ENCODE measurements at places on chromosomes 7 and 10.

GRCh38 chr10:116845823-116846222 lies 3.5 kb upstream of the ENO4 start:
- no peak for DNase-seq
- no peaks in the 10 kb centered on the region for H3K36me3 ChIP-seq
- H3K4me3 ChIP-seq: no peak overlapping the region
- no peaks in the 10 kb centered on the region for H3K27me3 ChIP-seq

DNA sequence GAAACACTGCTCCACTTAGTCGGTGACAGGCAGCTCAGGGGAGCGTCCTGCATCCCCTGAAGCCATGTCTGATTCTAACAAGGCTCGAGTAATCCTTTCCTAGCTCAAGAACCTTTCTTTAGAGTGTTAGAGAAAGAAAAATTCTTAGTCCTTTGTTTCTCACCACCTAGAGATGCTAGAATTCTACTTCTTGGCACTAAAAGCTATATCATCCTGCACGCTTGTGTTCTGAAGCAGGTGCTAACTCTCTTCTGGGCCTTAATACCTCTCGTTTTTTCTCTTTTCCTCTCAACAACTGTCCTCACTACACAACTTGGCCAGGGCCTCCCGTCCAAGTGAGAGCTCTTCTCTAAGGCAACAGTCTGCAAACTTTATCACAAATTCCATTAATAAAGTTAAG lies at the start of gene LYZL2:
TSS of gene LYZL2 (minus strand) at position 101 of the 400 bp plus-strand sequence. CDS start 2,838 bp downstream, outside the sequence.
- peaks cover 20% of the 10 kb centered on the region for H3K4me1 ChIP-seq
- DNase-seq: no peak
- H3K4me3 ChIP-seq: no peak within 1 kb of the TSS
- H3K27me3 ChIP-seq: no peaks in the 10 kb centered on the region

DNA sequence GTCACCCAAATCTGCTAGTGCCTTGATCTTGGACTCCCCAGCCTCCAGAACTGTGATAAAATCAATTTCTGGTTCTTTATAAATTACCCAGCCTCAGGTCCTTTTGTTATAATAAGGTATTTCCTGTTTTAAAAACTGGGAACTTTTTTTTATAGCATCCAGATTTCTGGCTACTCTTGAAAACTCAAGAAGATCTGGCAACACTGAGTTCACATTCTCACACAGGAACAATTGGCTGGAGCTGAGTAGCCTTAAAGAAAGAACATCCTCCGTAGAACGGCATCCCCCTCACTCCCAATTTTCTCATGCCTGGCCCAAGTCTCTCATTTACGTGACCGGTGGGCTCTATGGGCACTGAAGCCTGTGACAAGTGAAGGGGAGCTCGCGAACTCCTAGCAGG lies 47.1 kb downstream of the SLC35G1 start:
- no peak overlapping the region for H3K27ac ChIP-seq
- no peak overlapping the region for H3K4me3 ChIP-seq
- no peaks in the 10 kb centered on the region for H3K4me1 ChIP-seq
- no peak for DNase-seq
- no peaks in the 10 kb centered on the region for H3K36me3 ChIP-seq
- H3K27me3 ChIP-seq: no peaks in the 10 kb centered on the region

- no peaks in the 10 kb centered on the region for H3K36me3 ChIP-seq
- no peak overlapping the region for H3K27ac ChIP-seq
- no peak overlapping the region for H3K4me3 ChIP-seq
- DNase-seq: no peak
Measured at GRCh38 chr10:127441350-127442219, 107.5 kb upstream of the NPS start.

GRCh38 chr10:132229834-132230556 lies 43.2 kb downstream of the DPYSL4 start:
- no peak overlapping the region for H3K27ac ChIP-seq
- no peak overlapping the region for H3K4me3 ChIP-seq
- no peaks in the 10 kb centered on the region for H3K36me3 ChIP-seq
- H3K27me3 ChIP-seq: no peaks in the 10 kb centered on the region

GRCh38 chr7:40848541-40849221 lies 713.9 kb downstream of the SUGCT start:
- H3K4me3 ChIP-seq: no peak overlapping the region
- no peak overlapping the region for H3K27ac ChIP-seq
- no peaks in the 10 kb centered on the region for H3K36me3 ChIP-seq
- no peak for DNase-seq
- H3K27me3 ChIP-seq: no peaks in the 10 kb centered on the region

- H3K4me1 ChIP-seq: no peaks in the 10 kb centered on the region
- no peak overlapping the region for H3K27ac ChIP-seq
- no peak for DNase-seq
- no peaks in the 10 kb centered on the region for H3K36me3 ChIP-seq
- H3K4me3 ChIP-seq: no peak overlapping the region
Measured at GRCh38 chr7:123096434-123096833, 100.9 kb upstream of the TAS2R16 start.

GRCh38 chr10:819326-819725 lies 112.2 kb downstream of the LARP4B start:
- no peak for DNase-seq
- no peaks in the 10 kb centered on the region for H3K4me1 ChIP-seq
- H3K27ac ChIP-seq: no peak overlapping the region
- peaks cover 17% of the 10 kb centered on the region for H3K36me3 ChIP-seq
- no peaks in the 10 kb centered on the region for H3K27me3 ChIP-seq
- no peak overlapping the region for H3K4me3 ChIP-seq

- H3K4me3 ChIP-seq: no peak overlapping the region
- H3K4me1 ChIP-seq: peaks cover 29% of the 10 kb centered on the region
- H3K36me3 ChIP-seq: no peaks in the 10 kb centered on the region
- peak overlapping the region; percentile 78 for H3K27ac ChIP-seq
- H3K27me3 ChIP-seq: no peaks in the 10 kb centered on the region
- peak; percentile 99 for DNase-seq
Measured at GRCh38 chr7:141225916-141226618, 152.2 kb downstream of the TMEM178B start.

- peak overlapping the region; percentile 31 for H3K4me3 ChIP-seq
- peak overlapping the region; percentile 23 for H3K27ac ChIP-seq
- H3K36me3 ChIP-seq: no peaks in the 10 kb centered on the region
- peaks cover 19% of the 10 kb centered on the region for H3K4me1 ChIP-seq
- H3K27me3 ChIP-seq: peaks cover 14% of the 10 kb centered on the region
- peak; percentile 92 for DNase-seq
Measured at GRCh38 chr10:11631890-11632587, 20.6 kb upstream of the USP6NL start.

DNA sequence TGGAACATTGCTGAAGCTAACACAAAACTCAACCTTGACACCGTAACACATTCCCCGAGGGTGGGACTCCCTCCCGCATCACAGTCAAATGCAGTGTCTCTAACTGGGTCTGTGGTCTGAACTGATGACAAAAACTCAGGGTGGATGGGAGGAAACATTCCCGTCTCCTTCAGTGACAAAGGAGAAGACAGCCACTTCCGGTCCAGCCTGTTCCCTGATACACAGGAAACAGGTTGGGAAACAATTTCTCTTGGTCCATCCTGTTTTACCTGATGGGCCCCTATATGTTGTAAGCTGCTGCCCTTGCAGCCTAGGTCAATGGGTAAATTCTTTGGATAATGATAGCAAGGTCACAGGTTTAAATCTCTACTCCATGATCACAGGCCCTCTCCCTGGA lies 20.4 kb downstream of the SLC13A4 start:
- DNase-seq: no peak
- H3K27me3 ChIP-seq: no peaks in the 10 kb centered on the region
- H3K4me3 ChIP-seq: no peak overlapping the region
- H3K36me3 ChIP-seq: no peaks in the 10 kb centered on the region
- no peak overlapping the region for H3K27ac ChIP-seq

- no peaks in the 10 kb centered on the region for H3K36me3 ChIP-seq
- no peak for DNase-seq
- no peaks in the 10 kb centered on the region for H3K27me3 ChIP-seq
- H3K4me3 ChIP-seq: no peak overlapping the region
- H3K27ac ChIP-seq: no peak overlapping the region
- H3K4me1 ChIP-seq: peaks cover 23% of the 10 kb centered on the region
Measured at GRCh38 chr7:41820111-41820671, 117.3 kb upstream of the INHBA start.

GRCh38 chr7:18754766-18755165 lies 259.2 kb downstream of the HDAC9 start:
- H3K27me3 ChIP-seq: no peaks in the 10 kb centered on the region
- DNase-seq: no peak
- no peak overlapping the region for H3K4me3 ChIP-seq
- H3K4me1 ChIP-seq: no peaks in the 10 kb centered on the region

GRCh38 chr10:23403719-23404118 lies 35.2 kb upstream of the OTUD1 start:
- DNase-seq: no peak
- no peaks in the 10 kb centered on the region for H3K27me3 ChIP-seq
- H3K4me3 ChIP-seq: no peak overlapping the region
- H3K27ac ChIP-seq: no peak overlapping the region
- H3K4me1 ChIP-seq: no peaks in the 10 kb centered on the region

- no peak overlapping the region for H3K27ac ChIP-seq
- H3K27me3 ChIP-seq: no peaks in the 10 kb centered on the region
- peaks cover 10% of the 10 kb centered on the region for H3K4me1 ChIP-seq
- no peak overlapping the region for H3K4me3 ChIP-seq
Measured at GRCh38 chr7:129386506-129386905, 47.7 kb upstream of the STRIP2 start.

GRCh38 chr10:90856964-90857634 lies 740 bp downstream of the HTR7 start:
- no peaks in the 10 kb centered on the region for H3K27me3 ChIP-seq
- H3K4me1 ChIP-seq: peaks cover 8% of the 10 kb centered on the region
- H3K27ac ChIP-seq: no peak overlapping the region
- no peaks in the 10 kb centered on the region for H3K36me3 ChIP-seq

GRCh38 chr7:132009778-132010177 lies 453.4 kb upstream of the PODXL start:
- no peak for DNase-seq
- no peaks in the 10 kb centered on the region for H3K4me1 ChIP-seq
- H3K4me3 ChIP-seq: no peak overlapping the region
- H3K27me3 ChIP-seq: no peaks in the 10 kb centered on the region
- H3K36me3 ChIP-seq: no peaks in the 10 kb centered on the region

GRCh38 chr7:22876986-22877729 lies 54.5 kb upstream of the TOMM7 start:
- H3K27me3 ChIP-seq: no peaks in the 10 kb centered on the region
- H3K27ac ChIP-seq: no peak overlapping the region
- no peak for DNase-seq
- H3K4me3 ChIP-seq: no peak overlapping the region

DNA sequence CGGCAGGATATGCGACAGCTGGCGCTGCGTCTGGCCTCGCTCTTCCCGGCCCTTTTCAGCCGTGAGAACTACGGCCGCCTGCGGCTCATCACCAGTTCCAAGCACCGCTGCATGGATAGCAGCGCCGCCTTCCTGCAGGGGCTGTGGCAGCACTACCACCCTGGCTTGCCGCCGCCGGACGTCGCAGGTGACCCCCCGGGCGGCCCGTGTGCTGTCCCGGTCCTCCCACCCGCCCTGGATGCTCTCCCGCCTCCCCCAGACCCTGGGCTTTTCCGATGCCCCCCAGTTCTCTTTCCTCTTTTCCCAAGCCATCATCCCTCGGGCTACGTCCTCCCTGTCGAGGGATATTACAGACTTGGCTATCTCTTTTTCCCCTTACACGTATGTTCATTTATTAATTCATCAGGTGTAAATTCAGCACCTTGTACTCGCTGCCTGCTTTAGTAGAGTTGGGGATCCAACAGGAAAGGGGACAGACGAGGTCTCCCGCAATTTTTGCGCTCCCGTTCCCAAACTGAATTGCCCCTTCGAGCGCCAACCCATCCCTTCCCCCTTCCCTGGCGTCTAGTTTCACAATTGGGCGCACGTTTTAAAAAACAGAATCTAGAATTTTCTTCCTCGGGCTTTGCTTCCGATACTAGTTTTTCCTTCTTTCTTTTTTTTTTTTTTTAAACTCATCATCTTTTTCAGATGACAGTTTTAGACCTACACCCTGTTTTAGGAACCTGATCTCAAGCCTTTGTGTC lies 846 bp downstream of the MINPP1 start:
- H3K36me3 ChIP-seq: peaks cover 5% of the 10 kb centered on the region
- H3K4me1 ChIP-seq: peaks cover 20% of the 10 kb centered on the region
- peak; percentile 71 for DNase-seq
